ENCODE measurements at places on chromosomes 7 and 10. TPM values are rescaled to one million over a fixed set of nuclear protein-coding genes. Genes with fewer than 3 reads are reported as not detected.

ANXA8 gene
- 0.54 TPM for total RNA-seq

LRRC27 gene
- 4.0 TPM for total RNA-seq

DUSP5 gene
- total RNA-seq = 8.1 TPM

MYOF gene
- total RNA-seq = 128 TPM

PCGF5 gene
- total RNA-seq = 32.7 TPM

TEX36 gene
- 0.10 TPM for total RNA-seq

CLCN1 gene
- total RNA-seq = not detected

NUP205 gene
- 82.5 TPM for total RNA-seq

RAB19 gene
- total RNA-seq = not detected

- no peak for DNase-seq
Observed at GRCh38 chr7:129857313-129857712, 95.4 kb downstream of the UBE2H start.

DNA sequence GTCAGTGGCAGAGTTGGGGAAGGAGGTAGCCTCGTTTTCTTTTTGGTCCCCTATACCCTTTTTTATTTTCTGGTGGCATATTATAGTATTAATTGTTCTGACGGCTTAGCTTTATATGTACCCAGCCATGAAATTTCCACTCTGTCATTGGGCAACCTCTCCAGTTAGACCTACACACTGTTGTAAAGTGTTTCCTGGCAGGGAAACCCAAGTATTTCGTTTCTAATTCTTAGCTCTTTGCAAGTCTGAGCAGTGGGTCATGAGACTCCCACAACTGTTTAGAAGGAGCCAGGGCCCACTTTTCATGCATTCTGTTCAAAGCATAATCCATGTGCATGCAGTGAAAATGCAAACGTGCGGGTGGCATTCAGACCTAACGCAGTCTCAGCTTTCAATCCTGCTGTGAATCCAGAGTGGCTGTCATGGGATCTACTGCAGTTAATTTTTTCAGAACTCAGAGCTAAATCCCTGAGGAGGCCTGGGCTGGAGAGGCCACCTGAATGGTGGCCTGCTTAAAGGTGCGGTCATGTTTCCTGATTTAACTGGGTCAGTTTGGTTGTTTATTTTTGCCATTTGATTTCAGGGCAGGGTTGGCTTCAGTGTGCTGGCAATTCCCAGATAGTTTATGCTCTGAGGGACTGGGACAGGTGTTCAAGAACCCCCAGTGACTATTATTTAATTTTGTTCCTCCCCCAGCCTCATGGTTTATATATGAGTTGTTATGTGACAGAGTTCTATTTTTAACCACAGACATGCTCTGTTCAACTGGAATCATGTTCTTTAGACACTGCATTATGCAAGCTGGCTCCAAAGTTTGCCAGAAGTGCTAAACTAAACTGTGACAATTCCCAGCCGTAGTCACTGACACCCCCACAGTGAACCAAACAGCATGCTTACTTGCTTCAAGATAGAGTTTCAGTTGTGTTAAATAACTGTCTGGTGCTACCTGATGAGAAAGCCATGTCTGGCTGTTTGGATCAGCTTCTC is 27.4 kb upstream of the SYPL1 start:
- no peak for DNase-seq

- DNase-seq = peak; percentile 9
Observed at GRCh38 chr10:19930936-19931893, 115.0 kb downstream of the PLXDC2 start.

GRCh38 chr7:105838627-105839231 is 37.7 kb downstream of the ATXN7L1 start:
- peak; percentile 44 for DNase-seq

DNA sequence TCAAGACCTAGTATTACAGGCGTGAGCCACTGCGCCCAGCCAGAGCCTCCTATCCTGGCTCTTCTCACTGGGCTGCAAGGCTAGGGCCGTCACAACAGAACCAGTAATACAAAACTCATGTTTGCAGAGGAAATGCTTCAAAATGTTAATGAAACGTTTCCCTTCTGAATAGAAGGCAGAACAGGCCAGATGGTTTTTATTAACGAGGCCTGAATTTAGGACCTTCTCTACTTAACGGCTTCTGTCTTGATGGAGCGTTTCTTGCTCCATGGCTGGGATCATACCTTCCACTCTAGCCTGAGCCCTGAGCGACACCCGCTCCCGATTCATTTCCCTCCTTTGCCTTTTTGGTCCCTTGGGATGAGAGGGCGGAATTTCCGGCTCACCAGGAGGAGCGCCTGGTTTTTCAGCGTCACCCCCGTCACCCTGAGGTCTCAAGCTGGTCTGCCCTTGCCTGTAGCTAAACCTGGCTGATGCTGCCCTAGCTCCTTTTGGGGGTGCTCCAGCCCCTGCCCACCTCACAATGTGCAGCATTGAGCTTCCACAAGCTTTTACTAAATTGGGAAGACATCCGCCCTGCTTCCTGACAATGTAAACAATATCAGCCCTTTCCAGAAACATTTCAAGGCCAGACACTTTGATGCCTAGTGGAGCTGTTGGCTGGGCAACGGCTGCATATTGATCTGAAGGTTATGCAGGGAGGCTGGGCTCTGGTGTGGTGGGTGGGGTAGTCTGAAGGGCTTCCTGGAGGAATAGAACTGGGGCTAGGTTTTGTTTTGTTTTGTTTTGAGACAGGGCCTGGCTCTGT is 5.2 kb downstream of the CLIP2 start:
- DNase-seq = no peak

- DNase-seq = no peak
Observed at GRCh38 chr10:78570633-78571235, 498.0 kb upstream of the ZMIZ1 start.

GRCh38 chr10:79071396-79071923 is 2.7 kb downstream of the ZMIZ1 start:
- no peak for DNase-seq

- DNase-seq = no peak
Observed at GRCh38 chr10:93767724-93768399, 10.1 kb downstream of the LGI1 start.

- DNase-seq = no peak
Observed at GRCh38 chr7:157519798-157520244, 183.0 kb downstream of the DNAJB6 start.

DNA sequence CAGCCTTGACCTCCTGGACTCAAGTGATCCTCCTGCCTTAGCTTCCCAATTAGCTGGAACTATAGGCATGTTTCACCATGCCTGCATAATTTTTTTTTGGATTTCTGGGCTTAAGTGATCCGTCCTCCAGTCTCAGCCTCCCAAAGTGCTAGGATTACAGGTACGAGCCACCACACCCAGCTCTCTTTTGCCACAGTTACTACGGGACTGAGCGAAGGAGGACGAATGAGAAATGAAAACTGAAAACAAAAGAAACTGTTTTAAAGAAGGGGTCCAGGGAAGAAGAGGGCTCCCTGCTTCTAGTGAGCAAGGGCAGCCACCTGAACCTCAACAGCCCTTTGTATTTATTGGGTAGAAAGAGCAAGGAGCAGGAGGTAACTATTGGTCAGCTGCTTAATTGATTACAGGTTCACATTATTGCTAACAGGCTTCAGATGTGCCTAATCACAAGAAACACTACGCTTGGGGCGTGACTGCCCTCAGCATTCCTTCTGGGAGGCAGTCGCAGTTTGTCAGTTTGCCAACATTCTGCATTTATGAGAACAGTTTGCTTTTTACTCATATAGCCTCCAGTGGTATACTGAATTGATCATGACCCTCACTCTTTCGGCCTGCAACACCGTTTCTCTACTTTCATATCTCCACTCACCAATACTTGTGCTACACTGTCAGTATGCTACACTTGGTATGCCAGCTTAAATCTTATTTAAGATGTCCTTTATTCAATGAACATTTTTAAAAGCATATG is 676.8 kb downstream of the DNAJB9 start:
- no peak for DNase-seq

DNA sequence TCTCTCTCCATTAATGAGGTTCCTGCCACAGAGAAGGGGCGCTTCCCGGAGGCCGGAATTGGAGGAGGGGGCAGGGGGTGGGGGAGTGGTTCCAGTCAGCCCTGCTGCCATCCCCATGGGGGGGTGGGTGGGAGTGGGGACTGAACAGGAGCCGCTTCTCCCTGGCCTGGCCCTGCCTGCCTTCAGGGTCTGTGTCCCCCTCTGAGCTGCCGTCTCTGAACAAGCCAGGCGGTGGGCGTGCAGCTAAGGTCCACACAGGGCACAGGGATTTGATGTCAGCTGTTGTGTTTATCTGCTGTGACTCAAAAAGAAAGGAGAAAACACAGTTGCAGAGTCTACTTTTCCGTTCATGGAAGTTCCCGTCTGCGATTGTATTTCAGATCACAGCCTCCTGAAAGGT is 141.5 kb upstream of the PCBD1 start:
- no peak for DNase-seq

DNA sequence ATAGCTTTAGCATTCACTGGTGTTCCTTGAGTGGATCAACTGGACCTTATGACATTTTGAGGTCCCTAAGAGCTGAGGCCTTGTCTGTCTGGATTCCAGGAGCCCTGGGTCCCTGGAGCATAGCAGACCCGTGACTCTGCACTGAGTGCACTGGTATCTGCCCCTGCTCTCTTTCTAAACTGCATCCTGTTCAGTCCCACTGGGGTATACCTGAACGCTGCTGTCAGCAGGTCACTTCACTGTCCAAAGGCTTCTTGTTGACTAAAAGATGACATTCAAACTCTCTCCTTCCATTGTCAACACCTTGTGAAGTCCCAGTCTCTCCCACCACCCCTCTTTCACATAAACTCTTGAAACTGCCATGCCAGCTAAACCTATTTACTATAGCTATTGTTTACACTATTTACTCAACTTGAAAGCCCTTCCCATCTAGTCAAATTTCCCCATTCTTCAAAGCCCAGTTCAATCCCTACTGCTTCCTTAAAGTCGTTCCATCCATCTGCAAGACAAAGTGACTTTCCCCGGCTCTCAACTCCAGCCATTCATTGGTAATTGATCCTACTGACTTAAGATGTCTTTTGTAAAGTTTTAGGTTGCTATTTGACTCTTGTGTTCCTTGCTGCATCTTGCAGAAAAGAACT is 523.3 kb downstream of the KCNMA1 start:
- no peak for DNase-seq

- DNase-seq = peak; percentile 42
Observed at GRCh38 chr7:26398427-26398755, 106.7 kb downstream of the SNX10 start.

- DNase-seq = no peak
Observed at GRCh38 chr10:119702583-119702982, 23.3 kb upstream of the INPP5F start.

- peak; percentile 30 for DNase-seq
Observed at GRCh38 chr10:59709395-59710125, at the start of gene SLC16A9. TSS of gene SLC16A9 (minus strand) at chr10:59709850. CDS start at chr10:59684291, 25,559 bp downstream.

DNA sequence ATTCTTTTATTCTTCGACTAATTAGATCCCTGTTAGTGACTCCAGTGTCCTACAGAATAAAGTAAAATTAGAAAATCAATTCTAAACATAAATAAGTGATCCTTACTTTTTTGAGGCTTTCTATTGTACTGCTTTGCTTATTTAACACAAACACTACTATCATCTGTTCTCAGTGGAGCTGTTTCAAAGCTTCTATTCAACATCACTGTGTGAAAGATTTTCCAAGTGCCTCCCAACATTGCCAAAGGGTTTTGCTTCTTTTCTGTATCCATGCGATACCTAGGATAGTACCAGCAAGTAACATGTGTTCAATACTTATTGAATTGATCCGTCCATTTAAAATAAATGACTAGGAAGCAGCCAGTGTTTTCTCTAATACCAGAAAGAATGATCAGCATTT is 125.7 kb downstream of the ARHGAP21 start:
- no peak for DNase-seq

- no peak for DNase-seq
Observed at GRCh38 chr10:75367021-75367487, 34.5 kb downstream of the ZNF503 start.
